ENCODE measurements at places on chromosomes 6 and 20.

DNA sequence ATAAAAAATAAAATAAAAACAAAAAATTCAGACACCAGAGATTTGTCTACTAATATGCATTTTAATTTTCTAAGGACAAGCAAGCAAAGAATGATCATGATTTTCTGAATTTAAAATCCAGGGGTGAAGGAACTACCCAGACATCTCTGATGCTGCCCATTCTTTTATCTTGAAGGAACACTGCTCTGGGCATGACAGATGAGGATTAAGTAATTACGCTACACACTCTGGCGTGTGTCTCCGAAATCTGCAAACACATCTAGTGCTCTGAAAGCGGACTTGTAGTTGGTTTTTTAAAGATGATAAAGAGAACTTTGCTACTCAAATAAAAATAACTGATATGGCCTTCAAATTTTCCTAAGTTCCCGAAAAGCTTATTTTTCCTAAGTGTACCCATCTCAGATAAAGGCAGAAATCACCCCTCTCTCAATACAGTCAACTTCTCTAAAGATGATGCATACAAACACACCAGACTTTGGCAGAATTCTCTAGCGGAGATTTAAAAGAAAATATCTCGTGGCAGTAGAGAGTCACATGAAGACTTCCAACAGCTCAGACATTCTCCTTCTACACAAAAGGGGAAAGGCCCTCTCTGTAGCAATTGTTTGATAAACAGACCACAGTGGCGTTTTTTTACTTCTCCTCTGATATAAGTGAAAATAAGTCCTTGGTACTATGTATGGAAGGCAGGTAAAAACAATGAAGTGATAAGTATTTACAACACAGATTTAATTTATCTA lies 133.8 kb downstream of the BACH2 start:
- DNase-seq, result no peak

DNA sequence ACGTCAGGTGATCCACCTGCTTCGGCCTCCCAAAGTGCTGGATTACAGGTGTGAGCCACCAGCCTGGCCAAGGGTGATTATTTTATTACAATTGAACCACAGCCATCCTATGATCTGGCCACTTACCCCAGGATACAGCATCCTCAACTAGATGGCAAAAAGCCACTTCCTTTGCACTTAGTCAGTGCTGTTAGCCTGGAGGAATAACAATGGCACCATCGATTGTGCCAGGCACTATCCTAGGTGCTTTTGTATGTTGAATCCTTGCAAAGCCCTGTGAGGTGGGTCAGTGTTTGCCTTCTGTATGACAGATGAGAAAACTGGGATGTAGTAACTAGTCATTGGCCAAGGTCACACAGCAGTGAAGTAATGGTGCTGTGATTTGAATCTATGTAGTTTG lies 11.2 kb upstream of the TTPAL start:
- no peak for DNase-seq

- no peak for DNase-seq
These were observed 225.9 kb upstream of the CITED2 start for GRCh38 chr6:139600343-139600742.

- no peak for DNase-seq
These were observed 979 bp upstream of the SOD2 start for GRCh38 chr6:159693894-159694545.

- DNase-seq, result peak; percentile 35
These were observed 1.4 kb downstream of the LRFN2 start for GRCh38 chr6:40585651-40586269.

GRCh38 chr6:148890652-148891404 lies 144.0 kb downstream of the UST start:
- DNase-seq, result peak; percentile 37

GRCh38 chr20:62815066-62815991 lies 1.5 kb upstream of the COL9A3 start:
- DNase-seq, result no peak

DNA sequence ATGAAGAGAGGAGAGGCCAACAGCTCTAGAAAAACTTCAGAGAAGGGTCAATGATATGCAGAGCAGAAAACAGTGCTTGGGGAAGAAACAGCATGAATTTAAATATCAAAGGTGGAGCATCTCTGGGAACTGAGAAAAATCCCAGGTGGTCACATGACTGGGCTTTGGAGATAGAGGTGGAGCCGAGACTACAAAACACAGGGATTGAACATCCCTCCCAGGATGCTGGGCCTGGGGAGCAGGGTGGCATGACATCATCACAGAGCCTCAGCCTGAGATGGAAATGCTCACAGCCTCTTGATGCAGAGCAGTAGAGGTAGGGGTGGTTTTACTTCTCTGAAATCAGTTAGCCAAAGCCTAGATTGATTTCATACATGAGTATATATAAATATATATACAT lies 529.5 kb downstream of the PRKN start:
- DNase-seq, result no peak

DNA sequence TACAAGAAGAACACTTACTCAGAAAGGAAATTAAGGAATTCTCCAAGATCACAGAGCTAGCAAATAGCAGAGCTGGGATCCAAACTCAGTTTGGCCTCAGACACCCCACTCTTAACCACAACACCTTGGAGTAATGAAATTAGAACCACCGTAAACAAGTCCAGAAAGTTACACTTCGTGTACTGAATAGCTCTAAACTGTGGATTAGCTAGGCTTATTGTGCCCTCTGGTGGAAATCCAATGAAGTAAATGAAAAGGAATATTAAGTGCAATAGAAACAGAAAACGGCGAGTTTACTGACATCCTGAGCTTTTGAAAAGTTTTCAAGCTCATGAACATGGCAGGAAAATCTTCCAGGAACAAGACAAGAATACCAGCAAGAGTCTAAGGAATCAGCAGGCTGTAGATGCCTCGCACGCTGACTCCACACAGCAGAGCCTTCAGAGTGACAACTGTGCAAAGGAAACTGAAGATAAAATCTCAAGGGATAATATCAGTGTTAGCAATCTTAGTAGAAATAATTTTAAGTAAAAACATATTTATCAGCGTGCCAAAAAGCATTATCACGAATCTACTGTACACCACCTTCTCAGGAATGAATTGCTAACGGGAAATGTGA lies 34.6 kb downstream of the FBXO5 start:
- DNase-seq, result peak; percentile 24
